ENCODE measurements at places on chromosomes 7 and 10.

GRCh38 chr10:6347391-6347951, 144.7 kb downstream of the PFKFB3 start:
- peak; percentile 28 for DNase-seq

- no peak for DNase-seq
Observed at GRCh38 chr7:104653825-104654401, 325.5 kb downstream of the LHFPL3 start.

- peak; percentile 37 for DNase-seq
Observed at GRCh38 chr7:29177963-29178600, 16.5 kb upstream of the CHN2 start.

DNA sequence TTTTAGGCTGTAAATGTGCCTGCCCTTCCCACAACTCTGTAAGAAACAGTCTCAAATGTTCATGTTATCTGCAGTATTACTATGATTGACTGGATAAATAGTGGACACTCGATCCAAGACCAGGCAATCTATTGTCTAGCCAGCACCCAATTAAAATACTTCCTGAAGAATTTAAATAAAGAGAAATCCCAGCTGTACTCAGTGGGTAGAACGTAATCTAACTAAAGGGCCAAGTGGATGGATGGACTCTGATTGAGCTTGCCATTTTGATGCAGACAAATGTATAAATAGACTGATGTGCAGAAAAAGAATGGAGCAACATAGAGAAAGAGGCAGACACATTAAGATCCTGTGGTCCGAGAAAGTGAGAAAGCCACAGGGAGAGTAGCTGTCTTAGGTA, 158.0 kb downstream of the IPMK start:
- no peak for DNase-seq

DNA sequence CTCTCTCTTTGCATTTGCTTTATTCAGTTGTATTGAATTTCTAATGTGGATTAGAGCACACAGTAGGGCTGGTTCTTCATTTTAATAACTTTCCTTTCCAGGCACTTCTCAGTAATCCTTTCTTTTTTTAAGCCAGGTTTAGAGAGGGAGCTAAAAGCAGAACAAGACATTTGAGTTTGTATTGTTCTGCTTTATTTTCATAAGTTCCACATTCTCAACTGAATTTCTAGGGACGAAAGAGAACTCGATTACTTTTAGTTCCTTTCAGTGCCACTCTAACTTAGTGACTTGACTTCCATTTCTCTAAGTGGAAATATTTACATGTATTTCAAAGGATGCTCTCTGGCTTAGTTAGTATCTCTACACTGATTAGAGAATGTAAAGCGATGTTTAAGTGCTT, 145.6 kb downstream of the EXOC4 start:
- DNase-seq, result no peak

DNA sequence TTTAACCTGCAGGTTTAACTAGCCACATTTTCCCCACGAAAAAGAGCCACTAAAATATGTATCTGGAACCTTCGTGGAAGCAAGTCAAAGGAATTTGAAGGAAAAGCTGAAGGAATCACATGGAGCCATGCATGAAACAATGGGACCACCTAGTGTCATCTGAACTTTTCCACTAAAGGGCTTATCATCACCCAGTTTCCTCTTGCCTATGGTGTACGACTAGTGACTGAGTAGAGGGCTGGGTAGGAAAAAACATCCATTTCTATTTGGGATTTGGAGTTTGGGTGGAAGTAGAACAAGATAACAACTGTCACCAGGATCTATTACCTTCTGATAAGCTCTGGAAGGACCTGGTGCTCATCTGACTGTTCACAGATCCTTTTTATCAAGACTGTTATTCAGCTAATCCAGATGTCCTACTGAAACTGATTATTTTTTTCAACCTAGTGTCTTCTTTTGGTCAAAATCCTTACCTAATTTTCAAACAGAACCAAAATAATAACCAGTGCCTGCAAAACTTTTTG, 153.2 kb upstream of the COL1A2 start:
- DNase-seq, result no peak
